ENCODE measurements at places on chromosomes 3 and 15.

GRCh38 chr15:101440846-101441590, 48.5 kb downstream of the PCSK6 start:
- no peak for DNase-seq

GRCh38 chr15:52789008-52789600, 1.0 kb downstream of the ONECUT1 start:
- no peak for DNase-seq

- no peak for DNase-seq
Observed at GRCh38 chr3:82085356-82085755, 323.9 kb upstream of the GBE1 start.

DNA sequence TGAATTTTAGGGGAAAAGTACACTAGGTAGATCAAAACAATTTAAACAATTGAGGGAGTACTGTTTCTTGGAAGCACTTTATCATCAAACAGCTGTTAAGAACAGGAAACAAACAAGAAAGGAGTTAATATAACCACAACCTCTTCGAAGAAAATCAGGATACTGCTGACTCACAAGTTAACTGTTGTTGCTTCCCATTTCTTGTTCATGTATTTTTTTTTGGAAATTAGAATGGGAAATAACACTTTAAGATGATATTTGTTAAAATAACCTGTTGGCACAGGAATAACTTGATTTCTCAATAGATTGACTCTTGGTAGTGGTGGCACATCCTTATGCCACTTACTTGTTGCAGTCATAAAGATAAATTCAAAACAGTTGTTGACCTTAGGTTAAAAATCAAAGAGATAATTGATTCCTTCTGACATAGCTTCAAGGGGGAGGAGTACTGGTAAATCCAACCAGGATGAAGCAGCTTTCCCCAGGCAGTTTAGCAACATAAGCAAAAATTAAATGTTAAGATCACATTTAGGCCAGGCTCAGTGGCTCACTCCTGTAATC, 3.3 kb downstream of the BNIP2 start:
- no peak for DNase-seq

DNA sequence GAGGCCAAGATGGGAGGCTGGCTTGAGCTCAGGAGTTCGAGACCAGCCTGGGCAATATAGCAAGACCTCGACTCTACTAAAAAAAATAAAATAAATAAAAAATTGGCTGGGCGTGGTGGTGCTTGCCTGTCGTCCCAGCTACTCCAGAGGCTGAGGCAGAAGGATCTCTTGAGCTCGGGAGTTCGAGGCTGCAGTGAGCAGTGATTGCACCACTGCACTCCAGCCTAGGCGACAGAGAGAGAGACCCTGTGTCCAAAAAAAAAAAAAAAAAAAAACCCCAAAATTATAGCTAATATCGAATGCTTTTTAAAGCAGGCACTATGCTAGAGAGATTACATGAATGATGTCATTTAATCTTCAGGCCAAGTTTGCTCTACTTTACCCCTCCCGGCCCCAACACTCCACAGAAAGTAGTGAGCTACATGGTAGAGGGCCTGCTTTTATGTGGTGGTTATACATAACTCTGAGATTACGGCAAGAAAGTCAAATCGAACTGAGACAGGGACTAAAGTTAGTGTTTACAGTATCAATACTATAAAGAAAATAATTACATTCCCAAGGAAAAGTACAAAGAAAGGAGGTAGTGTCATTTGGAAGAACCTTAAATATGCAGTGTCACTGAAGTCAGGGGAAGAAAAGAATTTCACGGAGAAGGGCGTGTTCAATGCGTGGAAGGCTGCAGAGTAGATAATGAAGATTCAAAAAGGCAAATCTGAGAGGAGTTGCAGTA, 1.1 kb downstream of the ADPGK start:
- no peak for DNase-seq

GRCh38 chr15:60576044-60576443, 97.1 kb upstream of the ICE2 start:
- no peak for DNase-seq

GRCh38 chr3:58143417-58144055, 67.2 kb downstream of the DNASE1L3 start:
- no peak for DNase-seq

DNA sequence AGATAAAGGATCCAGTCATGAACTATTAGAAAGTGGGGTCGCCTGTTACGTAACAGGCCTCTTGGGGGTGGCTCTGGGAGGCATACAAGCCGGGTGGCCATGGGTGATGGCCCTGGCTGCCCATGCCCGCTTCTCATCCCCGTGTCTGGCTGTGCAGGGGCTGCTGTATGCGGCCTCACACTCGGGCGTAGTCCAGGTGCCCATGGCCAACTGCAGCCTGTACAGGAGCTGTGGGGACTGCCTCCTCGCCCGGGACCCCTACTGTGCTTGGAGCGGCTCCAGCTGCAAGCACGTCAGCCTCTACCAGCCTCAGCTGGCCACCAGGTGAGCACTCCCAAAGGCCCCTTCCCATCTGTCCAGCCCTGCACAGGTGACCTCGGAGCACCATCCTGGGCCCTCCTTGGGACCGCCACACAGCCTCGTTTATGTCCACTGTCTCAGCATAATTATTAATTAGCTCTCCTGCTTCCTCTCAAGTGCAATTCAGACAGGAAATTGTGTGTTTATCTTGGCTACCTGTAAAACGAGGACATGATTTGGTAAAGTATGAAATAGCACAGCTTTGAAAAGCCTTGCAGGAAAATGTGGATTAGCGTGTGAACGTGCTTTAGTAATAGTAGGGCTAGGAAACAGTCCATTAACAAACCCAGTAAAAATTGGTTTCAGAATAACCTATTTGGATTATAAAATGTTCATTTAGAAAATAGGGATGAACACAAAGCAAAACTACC, 8.1 kb downstream of the CIB1 start:
- no peak for DNase-seq

GRCh38 chr3:43334976-43335375, 48.6 kb downstream of the SNRK start:
- DNase-seq = no peak

GRCh38 chr3:118425272-118425837, 609.3 kb downstream of the IGSF11 start:
- no peak for DNase-seq

DNA sequence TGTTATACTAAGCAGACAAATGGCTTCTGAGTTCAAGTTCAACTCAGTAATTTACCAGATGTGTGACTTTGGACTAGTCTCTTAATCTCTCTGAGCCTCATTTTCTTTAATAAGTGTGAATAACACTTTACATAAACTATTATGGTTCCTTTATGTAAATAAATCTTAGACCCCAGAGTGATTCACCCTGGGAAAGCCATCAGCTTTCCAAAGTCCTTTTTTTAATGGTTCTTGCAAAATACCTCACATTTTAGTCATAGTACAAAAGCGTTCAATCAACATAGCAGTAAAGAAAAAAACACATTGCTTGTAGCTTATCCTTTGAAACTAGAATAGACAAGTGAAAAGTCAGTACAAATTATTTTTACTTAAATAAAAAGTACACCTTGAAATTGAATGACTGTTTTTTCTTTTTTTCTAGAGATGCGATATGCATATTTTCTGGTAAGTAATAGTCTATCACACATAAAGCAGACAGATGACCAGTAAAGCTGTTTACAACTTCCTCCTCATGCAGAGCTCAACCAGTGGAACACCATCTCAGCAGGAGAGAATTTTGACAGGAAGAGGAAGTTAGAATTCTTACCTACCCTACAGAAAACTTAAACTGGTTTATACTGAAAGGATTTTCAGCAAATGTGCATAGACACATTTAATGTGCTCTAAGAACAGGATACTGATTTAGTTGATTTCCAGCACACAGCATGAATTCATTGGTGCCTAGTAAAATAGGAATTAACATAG, 123.0 kb upstream of the AGBL1 start:
- DNase-seq = no peak

GRCh38 chr3:53815067-53815466, 31.2 kb downstream of the CHDH start:
- DNase-seq = no peak

- DNase-seq = no peak
Observed at GRCh38 chr3:39529577-39529976, 62.1 kb downstream of the MOBP start.

DNA sequence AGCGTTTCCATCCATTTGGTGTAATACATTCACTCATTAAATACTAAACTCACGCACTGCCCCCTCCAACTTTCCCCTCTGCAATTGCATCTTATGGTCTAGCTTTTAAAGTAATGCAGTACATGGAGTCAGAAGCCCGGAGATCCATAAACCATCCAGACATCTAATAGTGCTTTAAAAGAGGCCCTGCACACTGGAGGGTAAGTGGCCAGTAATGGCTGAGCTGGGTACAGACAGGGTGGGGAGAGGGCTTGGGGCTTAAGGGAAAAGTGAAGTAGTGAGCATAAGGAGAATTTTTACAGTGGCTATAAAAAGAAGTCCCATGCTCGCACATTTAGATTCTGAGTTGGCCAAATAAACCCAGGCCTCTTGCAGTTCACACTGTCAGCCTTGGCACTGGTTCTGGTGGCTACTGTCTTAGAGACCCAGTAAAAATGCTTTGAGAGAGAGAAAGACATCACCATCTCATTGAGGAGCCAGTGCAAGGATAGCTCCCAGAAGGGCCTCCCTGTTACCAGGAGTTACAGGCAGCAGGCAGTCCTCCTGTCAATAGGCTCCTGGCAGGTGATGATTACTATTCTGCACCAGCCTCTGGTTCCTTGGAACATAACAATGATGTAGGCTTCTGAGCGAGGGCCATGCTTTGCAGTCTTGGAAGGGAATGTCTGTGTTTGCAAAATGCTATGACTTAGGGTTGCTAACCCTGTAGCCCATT, 112.6 kb upstream of the NEO1 start:
- no peak for DNase-seq

DNA sequence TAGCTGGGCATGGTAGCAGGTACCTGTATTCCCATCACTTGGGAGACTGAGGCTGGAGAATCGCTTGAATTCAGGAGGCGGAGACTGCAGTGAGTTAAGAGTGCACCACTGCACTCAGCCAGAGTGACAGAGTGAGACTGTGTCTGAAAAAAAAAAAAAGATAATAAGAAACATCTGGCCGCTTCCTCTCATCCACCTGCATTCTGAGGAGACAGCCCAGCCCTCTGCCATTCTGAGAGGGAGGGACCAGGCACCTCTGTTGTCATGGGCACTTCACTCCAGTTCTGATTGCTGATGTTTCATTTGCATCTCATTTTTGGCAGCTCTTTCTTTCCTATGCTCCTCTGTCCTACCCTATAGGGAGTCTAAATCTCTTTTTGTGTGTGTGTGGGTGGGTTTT, 36.4 kb upstream of the GSK3B start:
- no peak for DNase-seq

GRCh38 chr15:100112636-100113305, 229.0 kb downstream of the ADAMTS17 start:
- DNase-seq = no peak

- DNase-seq = no peak
Observed at GRCh38 chr3:110903771-110904519, 167.7 kb upstream of the NECTIN3 start.

DNA sequence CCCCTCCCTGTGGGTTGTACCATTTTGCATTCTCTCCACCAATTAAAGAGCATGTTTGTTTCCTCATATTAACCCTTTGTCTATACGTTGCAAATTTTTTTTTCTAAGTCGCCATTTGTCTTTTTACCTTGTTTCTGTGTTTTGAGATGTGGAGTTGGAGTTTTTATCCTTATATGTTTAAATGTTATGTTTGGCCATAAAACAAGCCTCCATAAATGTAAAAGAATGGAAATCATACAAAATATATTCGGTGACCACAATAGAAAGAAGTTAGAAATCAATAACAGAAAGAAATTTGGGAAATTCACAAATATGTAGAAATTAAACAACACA, 29.2 kb downstream of the LRRK1 start:
- no peak for DNase-seq
